ENCODE measurements at places on chromosomes 16 and 17. TPM values are rescaled to one million over a fixed set of nuclear protein-coding genes. Genes with fewer than 3 reads are reported as not detected.
A peak's percentile ranks its signal among the peaks of the same experiment; 100 is the strongest.

The ASPA gene
- not detected for total RNA-seq

GRCh38 chr17:1709971-1710806, at the start of gene TLCD2:
TSS of gene TLCD2 (minus strand) at chr17:1710377. CDS start at chr17:1710242, 135 bp downstream.
- peak; percentile 47 for DNase-seq

The CTU2 gene
- total RNA-seq: 19.3 TPM

DNA sequence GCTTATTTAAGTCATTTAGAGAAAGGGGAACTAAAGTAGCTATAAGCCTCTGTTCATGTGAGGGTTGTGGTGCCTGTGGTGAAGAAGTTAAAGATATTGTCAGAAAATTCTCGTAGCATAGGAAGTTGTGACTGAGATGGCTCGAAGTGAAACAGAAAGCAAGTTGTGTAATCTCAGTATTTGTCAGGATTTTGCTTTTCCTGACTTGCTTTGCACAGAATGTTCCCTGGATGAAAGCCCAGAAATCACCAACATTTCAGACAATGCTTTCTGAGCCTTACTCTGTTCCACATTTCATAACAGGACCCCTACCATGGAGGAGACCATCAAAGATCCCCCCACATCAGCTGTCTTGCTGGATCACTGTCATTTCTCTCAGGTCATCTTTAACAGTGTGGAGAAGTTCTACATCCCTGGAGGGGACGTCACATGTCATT, 10.6 kb downstream of the CALCOCO2 start:
- peak; percentile 83 for DNase-seq

The ZPBP2 gene
- total RNA-seq: 1.7 TPM

DNA sequence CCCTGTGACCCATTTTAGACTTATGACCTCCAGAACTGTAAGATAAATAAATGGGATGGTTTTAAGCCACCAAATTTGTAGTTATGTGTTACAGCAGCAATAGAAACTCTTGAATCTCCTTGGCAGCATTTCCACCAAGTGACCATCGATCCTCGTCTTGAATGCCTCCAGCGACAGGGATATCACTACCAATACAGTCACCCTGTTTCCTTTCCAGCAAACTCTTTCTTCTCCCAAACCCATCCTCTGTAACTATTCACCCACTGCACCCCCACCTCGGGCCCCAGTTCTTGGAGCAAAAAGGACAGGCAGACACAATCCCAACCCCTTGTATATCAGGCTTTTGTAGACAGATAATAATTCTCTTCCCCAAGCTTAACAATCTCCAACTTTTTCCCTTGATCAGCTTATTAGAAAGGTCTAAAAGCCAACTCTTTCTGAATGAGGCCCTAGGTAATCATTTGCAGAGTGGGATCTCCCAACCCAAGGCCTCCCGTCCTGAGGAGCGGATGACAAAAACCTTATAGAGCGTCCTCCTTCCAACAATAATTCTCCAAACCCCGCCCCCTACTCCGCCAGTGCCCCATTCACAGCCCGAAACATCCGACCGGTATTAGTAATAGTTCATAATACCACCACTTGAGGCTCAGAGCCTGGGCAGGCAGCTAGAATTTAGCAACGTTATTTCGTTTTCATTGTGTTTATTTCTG, 14.7 kb upstream of the PLLP start:
- no peak for DNase-seq

- DNase-seq: no peak
These were observed 23.5 kb downstream of the AATF start for GRCh38 chr17:36972186-36972700.

The TENT4B gene
- total RNA-seq: 18.6 TPM

GRCh38 chr17:44197980-44198720, 1.5 kb downstream of the ATXN7L3 start:
- DNase-seq: peak; percentile 69

All from B cell (primary cell).